Neural progenitor cell (in vitro differentiated cells): ENCODE measurements at places on chromosomes 5 and 9. TPM values are rescaled to one million over a fixed set of nuclear protein-coding genes. Genes with fewer than 3 reads are reported as not detected.

The BRIX1 gene
- total RNA-seq: 53.3 and 61.2 TPM in 2 replicates

The ASS1 gene
- total RNA-seq: 22.5 and 28.9 TPM in 2 replicates

The IL4 gene
- total RNA-seq: not detected in 2 replicates

The FGD3 gene
- 0.56 and 0.68 TPM in 2 replicates for total RNA-seq

The SLC25A48 gene
- not detected in 2 replicates for total RNA-seq

The RANBP3L gene
- not detected in 2 replicates for total RNA-seq

The ROR2 gene
- total RNA-seq: 20.1 and 32.7 TPM in 2 replicates

GRCh38 chr5:103402851-103403250, 144.3 kb downstream of the MACIR start:
- no peak for DNase-seq

GRCh38 chr5:172334196-172334595, 50.6 kb upstream of the UBTD2 start:
- no peak for DNase-seq

DNA sequence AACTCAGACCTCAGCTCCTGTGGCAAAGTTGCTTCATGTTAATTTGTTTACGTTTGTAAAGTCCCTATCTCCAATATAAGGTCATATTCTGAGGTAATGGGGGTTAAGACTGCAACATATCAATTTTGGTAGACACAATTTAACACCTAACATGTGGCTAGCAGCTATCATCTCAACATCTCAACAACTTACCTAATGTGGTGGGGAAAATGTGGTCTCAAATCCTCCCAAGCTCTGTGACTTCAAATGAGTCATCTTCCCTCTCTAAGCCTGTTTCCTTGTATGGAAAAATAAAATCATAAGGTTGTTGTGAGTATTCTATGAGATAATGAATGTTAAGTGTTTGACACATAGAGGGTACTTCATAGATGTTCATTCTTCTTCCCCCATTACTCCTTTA, 443.3 kb downstream of the CDK5RAP2 start:
- DNase-seq: no peak

DNA sequence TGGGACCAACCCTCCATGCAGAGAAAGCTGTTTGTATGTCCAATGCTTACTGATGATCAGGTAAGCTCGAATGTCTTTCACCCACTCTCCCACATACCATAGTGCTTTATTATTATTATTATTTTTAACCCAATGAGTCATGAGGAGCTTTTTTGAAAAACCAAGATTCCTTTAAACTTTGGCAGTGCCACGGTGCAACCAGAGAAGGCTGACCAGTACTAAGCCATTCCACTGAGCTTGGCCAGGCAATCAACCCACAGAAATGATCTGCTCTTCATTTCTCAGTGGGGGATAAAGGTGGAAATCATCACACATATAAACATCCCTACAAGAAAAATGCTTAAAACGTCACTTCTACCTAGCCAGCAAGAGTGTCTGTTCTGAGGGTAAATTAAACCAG, 35.5 kb downstream of the JAKMIP2 start:
- no peak for DNase-seq

DNA sequence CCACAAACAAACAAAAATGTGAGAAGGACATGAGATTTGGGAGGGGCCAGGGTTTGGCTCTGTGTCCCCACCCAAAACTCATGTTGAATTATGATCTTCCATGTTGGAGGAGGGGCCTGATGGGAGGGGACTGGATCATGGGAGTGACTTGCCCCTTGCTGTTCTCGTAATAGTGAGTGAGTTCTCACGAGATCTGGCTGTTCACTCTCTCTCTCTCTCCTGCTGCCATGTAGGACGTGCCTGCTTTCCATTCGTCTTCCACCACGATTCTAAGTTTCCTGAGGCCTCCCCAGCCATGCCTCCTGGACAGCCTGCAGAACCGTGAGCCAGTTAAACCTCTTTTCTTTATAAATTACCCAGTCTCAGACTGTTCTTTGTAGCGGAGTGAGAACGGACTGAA, 118.7 kb downstream of the RXRA start:
- no peak for DNase-seq

- DNase-seq: no peak
Measured at GRCh38 chr5:53590759-53591158, 30.3 kb downstream of the NDUFS4 start.

- no peak for DNase-seq
Measured at GRCh38 chr5:97388794-97389193, 205.7 kb upstream of the RIOK2 start.

DNA sequence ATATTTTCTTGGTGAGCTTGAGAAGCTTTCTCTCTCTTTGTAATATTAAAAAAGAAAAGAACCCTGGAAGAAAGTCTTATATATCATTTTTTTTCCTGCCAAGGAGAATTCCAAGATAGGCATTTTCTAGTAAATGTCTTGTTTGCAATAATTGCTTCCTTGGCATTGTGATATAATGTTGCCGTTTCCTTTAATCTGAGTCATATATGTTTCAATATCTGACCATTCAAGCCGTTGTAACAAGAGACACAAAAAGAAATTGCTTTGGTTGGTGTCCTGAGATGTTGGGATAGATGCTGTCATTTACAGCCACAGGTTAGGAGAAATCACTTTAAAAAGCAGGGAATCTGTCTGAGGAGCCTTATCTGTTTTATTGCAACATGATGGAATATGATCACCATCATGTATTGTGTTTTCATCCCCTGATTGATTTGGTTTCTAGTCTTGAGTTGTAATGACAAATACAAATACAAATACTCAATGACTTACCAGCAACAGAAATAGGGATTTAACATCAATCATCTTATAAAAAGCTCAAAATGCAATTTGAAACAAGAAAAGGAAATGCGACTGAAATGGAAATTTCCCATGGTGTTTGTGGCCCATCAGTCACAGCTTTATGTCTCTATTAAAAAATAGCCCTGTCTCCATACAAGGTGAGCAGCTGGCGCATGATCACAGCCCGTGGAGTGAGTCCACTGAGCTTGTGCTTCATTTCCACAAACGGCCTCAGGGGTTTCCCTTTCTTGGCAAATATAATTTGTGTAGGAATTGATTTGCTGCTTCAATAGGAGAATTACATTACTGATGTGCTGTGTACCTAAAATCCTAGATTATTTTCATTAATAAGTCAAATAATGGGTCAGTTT, 250.1 kb upstream of the TRPC7 start:
- DNase-seq: no peak

DNA sequence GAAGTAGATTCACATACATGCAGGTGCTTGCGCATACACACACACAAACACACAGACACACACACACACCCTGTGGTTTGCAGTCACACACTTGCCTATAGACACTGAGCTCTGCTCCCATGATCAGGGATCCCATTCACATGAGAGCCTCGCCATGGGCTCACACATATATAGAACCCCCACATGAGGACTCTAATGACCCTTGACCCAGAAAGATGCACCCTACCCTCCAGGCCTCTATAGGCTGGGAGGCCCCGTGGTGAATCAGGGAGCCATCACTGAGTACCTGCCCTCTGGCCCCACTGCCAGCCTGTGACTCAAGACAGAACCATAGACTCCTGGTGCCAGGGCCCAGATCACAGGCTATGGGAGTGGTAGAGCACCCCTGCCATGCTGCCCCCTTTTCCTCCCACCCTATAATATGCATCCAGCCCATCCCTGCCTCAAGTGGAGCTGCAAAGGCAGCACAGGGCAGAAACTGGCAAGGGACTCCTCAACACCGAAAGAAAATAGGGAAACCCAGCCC, 3.3 kb upstream of the AQP3 start:
- DNase-seq: no peak

DNA sequence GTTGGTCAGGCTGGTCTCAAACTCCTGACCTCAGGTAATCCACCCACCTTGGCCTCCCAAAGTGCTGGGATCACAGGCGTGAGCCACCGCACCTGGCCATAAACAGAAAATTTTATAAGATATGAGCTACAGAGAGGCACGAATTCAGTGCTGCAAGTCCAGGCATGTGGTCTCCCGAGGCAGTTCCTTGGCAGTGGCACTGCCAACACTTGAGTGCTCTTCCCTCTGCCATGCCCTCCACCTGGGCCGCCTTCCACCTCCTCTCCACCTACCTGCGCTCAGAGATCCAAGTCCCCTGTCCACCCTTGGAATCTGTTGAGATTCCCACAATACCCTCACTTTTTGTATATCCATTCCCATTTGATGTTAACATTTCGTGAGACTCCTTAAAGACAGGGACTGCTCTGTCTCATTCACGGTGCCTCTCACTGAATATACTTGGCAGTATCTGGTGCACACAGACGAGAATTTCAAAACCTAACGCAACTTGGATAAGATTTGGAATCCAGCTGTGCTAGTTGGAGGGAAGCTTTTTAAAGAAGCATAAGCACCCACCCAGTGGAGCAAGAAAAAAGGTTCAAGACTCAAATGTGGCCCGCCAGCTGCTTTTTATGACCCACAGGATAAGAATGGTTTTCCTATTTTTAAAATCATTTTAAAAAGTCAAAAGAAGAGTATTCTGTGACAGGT, 68.3 kb downstream of the DCP2 start:
- DNase-seq: no peak
